Endodermal cell (in vitro differentiated cells): ENCODE measurements at places on chromosomes 5 and 9. TPM values are rescaled to one million over a fixed set of nuclear protein-coding genes. Genes with fewer than 3 reads are reported as not detected.

DNA sequence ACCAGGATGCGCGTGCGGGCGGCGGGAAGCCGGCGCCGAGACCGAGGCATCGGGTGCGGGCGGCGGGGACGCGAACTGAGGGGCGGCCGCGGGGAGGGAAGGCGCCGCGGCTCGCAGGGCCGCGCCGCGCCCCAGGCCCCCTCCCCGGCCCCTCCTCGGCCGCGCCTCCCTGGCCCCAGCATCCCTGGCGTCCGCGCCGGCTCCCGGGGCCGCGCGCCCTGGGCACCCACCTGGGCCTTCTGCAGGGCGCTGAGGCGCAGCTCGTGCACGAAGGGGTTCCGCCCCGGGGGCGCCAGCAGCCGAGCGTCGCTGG is 324 bp downstream of the LPCAT1 start:
- H3K36me3 ChIP-seq: peaks cover 23% of the 10 kb centered on the region
- peaks cover 6% of the 10 kb centered on the region for H3K4me1 ChIP-seq
- H3K4me3 ChIP-seq: peak overlapping the region; percentile 77
- no peaks in the 10 kb centered on the region for H3K27me3 ChIP-seq
- no peak for DNase-seq

GRCh38 chr5:119270121-119270565 is 85.7 kb upstream of the TNFAIP8 start:
- no peak overlapping the region for H3K27ac ChIP-seq
- H3K27me3 ChIP-seq: no peaks in the 10 kb centered on the region
- H3K4me3 ChIP-seq: peak overlapping the region; percentile 98
- no peak for DNase-seq
- H3K36me3 ChIP-seq: no peaks in the 10 kb centered on the region
- peaks cover 26% of the 10 kb centered on the region for H3K4me1 ChIP-seq

The TMEM174 gene
- not detected in 3 replicates for total RNA-seq

The PIGO gene
- 29.6 and 30.8 TPM in 2 replicates for total RNA-seq

GRCh38 chr9:137167277-137167746 is 2.5 kb downstream of the LRRC26 start:
- H3K4me1 ChIP-seq: no peaks in the 10 kb centered on the region
- H3K27me3 ChIP-seq: peaks cover 100% of the 10 kb centered on the region
- DNase-seq: no peak
- H3K36me3 ChIP-seq: no peaks in the 10 kb centered on the region
- no peak overlapping the region for H3K4me3 ChIP-seq

The NCBP1 gene
- 51.7 and 52.9 TPM in 2 replicates for total RNA-seq

The CYSRT1 gene
- 1.4 and 1.8 TPM in 2 replicates for total RNA-seq

GRCh38 chr9:132002643-132003318 is 76.9 kb downstream of the MED27 start:
- no peak overlapping the region for H3K4me3 ChIP-seq
- no peak overlapping the region for H3K27ac ChIP-seq
- H3K36me3 ChIP-seq: no peaks in the 10 kb centered on the region

The SPATA31D4 gene
- total RNA-seq: not detected in 2 replicates

GRCh38 chr5:58849921-58850667 is 267.2 kb downstream of the RAB3C start:
- DNase-seq: peak; percentile 81
- no peak overlapping the region for H3K4me3 ChIP-seq
- peak overlapping the region; percentile 66 for H3K27ac ChIP-seq

The GABRA1 gene
- 0.33 TPM in 1 of 2 replicates, not detected in the other for total RNA-seq

DNA sequence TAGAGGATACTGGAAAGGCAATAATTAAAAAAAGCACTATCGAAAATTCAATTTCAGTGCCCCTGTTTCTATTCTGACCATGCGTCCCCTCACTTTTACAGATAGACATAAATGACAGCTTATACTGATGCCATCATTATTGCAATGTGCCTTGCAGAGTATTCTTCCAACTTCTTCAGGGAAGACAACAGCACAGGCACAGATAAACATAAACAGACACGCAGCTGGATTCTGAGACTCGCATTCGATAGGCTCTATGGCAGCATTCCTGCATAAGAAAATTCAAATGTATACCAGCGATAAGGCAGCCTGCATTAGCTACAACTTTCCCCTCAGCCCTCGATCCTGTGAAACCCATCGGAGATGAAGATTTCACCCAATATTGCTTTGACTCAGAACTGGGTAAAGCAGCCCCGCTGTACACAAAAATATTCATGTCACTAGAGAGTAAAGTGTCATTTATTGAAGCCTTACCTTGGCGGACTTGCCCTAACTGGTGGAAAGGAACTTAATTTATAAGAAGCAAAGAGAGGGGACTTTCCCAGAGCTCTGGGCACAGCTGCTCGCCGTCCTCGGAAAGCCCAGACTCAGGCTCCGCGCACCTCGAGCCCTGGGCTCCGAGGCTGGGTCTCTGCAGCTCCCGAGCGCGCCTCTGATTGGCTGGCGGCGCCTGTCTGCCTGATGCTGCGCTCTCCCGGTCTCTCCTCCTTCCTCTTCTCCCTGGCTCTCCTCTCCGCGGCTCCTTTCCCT is at the start of gene CDH18:
Gene CDH18 (minus strand): TSS at position 589 of the 750 bp plus-strand sequence. CDS start 149,214 bp downstream, outside the sequence.
- peak; percentile 92 for DNase-seq
- no peaks in the 10 kb centered on the region for H3K4me1 ChIP-seq
- peaks cover 44% of the 10 kb centered on the region for H3K27me3 ChIP-seq
- no peaks in the 10 kb centered on the region for H3K36me3 ChIP-seq

The FAM170A gene
- not detected in 3 replicates for total RNA-seq

The STPG3 gene
- 0.35 TPM in 1 of 3 replicates, not detected in the others for total RNA-seq

- no peak overlapping the region for H3K4me3 ChIP-seq
- H3K4me1 ChIP-seq: no peaks in the 10 kb centered on the region
- H3K27me3 ChIP-seq: no peaks in the 10 kb centered on the region
- H3K27ac ChIP-seq: no peak overlapping the region
- DNase-seq: no peak
Observed at GRCh38 chr5:103526164-103526915, 36.2 kb downstream of the NUDT12 start.

- no peaks in the 10 kb centered on the region for H3K4me1 ChIP-seq
- H3K4me3 ChIP-seq: peak overlapping the region; percentile 90
- no peak for DNase-seq
- no peak overlapping the region for H3K27ac ChIP-seq
Observed at GRCh38 chr9:34610434-34611206, 1.3 kb downstream of the RPP25L start.

GRCh38 chr5:160843240-160843639 is 8.8 kb downstream of the ATP10B start:
- DNase-seq: no peak
- no peak overlapping the region for H3K4me3 ChIP-seq
- H3K36me3 ChIP-seq: no peaks in the 10 kb centered on the region

GRCh38 chr9:108933231-108933717 is 650 bp downstream of the ELP1 start:
- no peaks in the 10 kb centered on the region for H3K4me1 ChIP-seq
- H3K27ac ChIP-seq: peak overlapping the region; percentile 93
- DNase-seq: no peak
- H3K27me3 ChIP-seq: no peaks in the 10 kb centered on the region

GRCh38 chr9:95025213-95026147 is 292.0 kb downstream of the FANCC start:
- DNase-seq: no peak
- peak overlapping the region; percentile 8 for H3K27ac ChIP-seq
- peaks cover 2% of the 10 kb centered on the region for H3K4me1 ChIP-seq
